ENCODE measurements at places on chromosomes 2 and 18. TPM values are rescaled to one million over a fixed set of nuclear protein-coding genes. Genes with fewer than 3 reads are reported as not detected.

The LYG2 gene
- not detected for total RNA-seq

The ANKRD62 gene
- not detected for total RNA-seq

The FLACC1 gene
- total RNA-seq = 2.7 TPM

The TNS1 gene
- 3.2 TPM for total RNA-seq

The ADAM23 gene
- 0.98 TPM for total RNA-seq

The SKA1 gene
- 45.6 TPM for total RNA-seq

The GALNT14 gene
- not detected for total RNA-seq

The FHOD3 gene
- total RNA-seq = not detected

The PASK gene
- 58.9 TPM for total RNA-seq

The CRACDL gene
- total RNA-seq = 0.20 TPM

The DLGAP1 gene
- 1.5 TPM for total RNA-seq

The DCC gene
- not detected for total RNA-seq

The GPBAR1 gene
- 0.75 TPM for total RNA-seq

The SLC16A14 gene
- total RNA-seq = 0.40 TPM

The CCDC102B gene
- 1.2 TPM for total RNA-seq

- H3K36me3 ChIP-seq = no peaks in the 10 kb centered on the region
- H3K4me1 ChIP-seq = peaks cover 6% of the 10 kb centered on the region
- H3K27ac ChIP-seq = no peak overlapping the region
- peak overlapping the region; percentile 32 for H3K4me3 ChIP-seq
- DNase-seq = peak; percentile 26
These were observed 11.3 kb upstream of the MLPH start for GRCh38 chr2:237475704-237476141.

DNA sequence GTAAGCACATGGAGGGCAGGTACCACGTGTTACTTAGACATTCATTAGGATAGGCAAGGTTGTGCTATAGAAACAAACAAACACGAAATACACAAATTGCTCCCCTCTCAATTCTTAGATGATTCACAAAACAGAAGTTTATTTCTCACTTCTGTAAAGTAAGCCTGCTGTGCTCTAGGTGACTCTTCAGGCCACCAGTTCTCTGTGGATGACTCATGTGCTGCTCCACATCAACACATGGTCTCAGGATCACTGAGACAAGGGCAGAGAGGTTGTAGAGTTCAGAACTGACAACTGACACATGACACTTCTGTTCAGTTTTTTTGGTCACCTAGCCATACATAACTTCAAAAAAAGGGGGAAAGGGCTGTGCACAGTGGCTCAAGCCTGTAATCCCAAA is 70.6 kb downstream of the DAW1 start:
- DNase-seq = no peak
- no peak overlapping the region for H3K4me3 ChIP-seq
- H3K4me1 ChIP-seq = no peaks in the 10 kb centered on the region

GRCh38 chr18:32302806-32303205 is 113.0 kb downstream of the MEP1B start:
- no peak for DNase-seq
- H3K27me3 ChIP-seq = peaks cover 6% of the 10 kb centered on the region
- no peaks in the 10 kb centered on the region for H3K36me3 ChIP-seq
- H3K4me3 ChIP-seq = no peak overlapping the region
- peaks cover 7% of the 10 kb centered on the region for H3K4me1 ChIP-seq
- no peak overlapping the region for H3K27ac ChIP-seq

- H3K27ac ChIP-seq = no peak overlapping the region
- peaks cover 5% of the 10 kb centered on the region for H3K4me1 ChIP-seq
- no peak for DNase-seq
- H3K4me3 ChIP-seq = no peak overlapping the region
- no peaks in the 10 kb centered on the region for H3K36me3 ChIP-seq
These were observed 402.5 kb upstream of the TRIB2 start for GRCh38 chr2:12314127-12314760.

GRCh38 chr2:60524874-60525273 is 28.6 kb downstream of the BCL11A start:
- H3K4me1 ChIP-seq = no peaks in the 10 kb centered on the region
- H3K27ac ChIP-seq = no peak overlapping the region
- H3K4me3 ChIP-seq = no peak overlapping the region
- no peak for DNase-seq

- DNase-seq = no peak
- no peaks in the 10 kb centered on the region for H3K27me3 ChIP-seq
- H3K27ac ChIP-seq = peak overlapping the region; percentile 18
- no peak overlapping the region for H3K4me3 ChIP-seq
These were observed 50.9 kb downstream of the FBXO48 start for GRCh38 chr2:68416081-68416675.

GRCh38 chr2:32061973-32062861 is 1.1 kb upstream of the SPAST start:
- H3K4me1 ChIP-seq = peaks cover 30% of the 10 kb centered on the region
- H3K4me3 ChIP-seq = peak overlapping the region; percentile 94
- DNase-seq = no peak
- peaks cover 2% of the 10 kb centered on the region for H3K27me3 ChIP-seq
- H3K36me3 ChIP-seq = peaks cover 1% of the 10 kb centered on the region

DNA sequence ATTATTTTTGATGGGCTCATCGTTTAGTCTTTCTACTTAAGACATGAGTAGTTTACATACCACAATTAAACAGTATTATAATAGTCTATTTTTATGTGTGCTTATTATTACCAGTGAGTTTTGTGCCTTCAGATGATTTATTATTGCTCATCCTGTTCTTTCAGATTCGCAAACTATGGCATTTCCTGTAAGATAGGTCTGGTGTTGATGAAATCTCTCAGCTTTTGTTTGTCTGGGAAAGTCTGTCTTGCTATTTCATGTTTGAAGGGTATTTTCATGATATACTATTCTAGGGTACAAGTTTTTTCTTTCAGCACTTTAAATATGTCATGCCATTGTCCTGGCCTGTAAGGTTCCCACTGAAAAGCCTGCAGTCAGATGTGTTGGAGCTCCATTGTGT is 101.3 kb downstream of the DNAH7 start:
- no peaks in the 10 kb centered on the region for H3K4me1 ChIP-seq
- H3K27ac ChIP-seq = no peak overlapping the region
- no peak for DNase-seq
- H3K27me3 ChIP-seq = peaks cover 3% of the 10 kb centered on the region

GRCh38 chr2:8605351-8606065 is 76.3 kb upstream of the ID2 start:
- DNase-seq = no peak
- no peak overlapping the region for H3K27ac ChIP-seq
- no peak overlapping the region for H3K4me3 ChIP-seq
- peaks cover 12% of the 10 kb centered on the region for H3K27me3 ChIP-seq
- peaks cover 34% of the 10 kb centered on the region for H3K4me1 ChIP-seq
- peaks cover 3% of the 10 kb centered on the region for H3K36me3 ChIP-seq

GRCh38 chr2:165114346-165114939 is 89.4 kb downstream of the SCN3A start:
- H3K27me3 ChIP-seq = peaks cover 2% of the 10 kb centered on the region
- DNase-seq = no peak
- H3K4me3 ChIP-seq = no peak overlapping the region
- no peak overlapping the region for H3K27ac ChIP-seq
- no peaks in the 10 kb centered on the region for H3K4me1 ChIP-seq
- H3K36me3 ChIP-seq = no peaks in the 10 kb centered on the region

DNA sequence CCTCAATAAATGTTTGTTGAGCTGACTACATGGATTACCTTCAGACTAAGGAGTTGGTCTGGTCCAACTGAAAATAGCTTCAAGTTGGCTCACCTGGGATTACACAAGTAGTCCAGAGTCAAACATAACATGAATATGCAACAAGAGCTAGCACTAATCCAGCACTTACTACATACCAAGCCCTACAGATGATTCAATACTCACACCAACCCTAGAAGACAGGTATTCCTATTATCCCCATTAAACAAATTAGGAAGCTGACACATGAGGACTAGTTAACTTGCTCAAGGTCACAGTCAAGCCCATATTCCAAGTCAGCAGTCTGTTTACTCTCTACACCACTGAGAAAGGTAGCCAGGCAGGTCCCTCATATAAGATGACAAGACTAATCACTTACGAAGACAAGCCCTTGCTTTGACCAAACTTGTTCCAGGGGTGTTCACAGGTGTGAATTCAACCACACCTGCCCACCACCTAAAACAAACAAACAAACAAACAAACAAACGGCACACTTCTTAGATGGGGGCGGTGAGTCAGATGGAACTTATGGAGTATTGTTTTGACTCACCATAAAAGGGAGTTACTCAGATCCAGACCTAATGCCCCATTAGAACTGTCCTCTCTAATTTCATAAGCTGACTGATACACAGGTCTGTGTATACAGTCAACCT is 29.1 kb downstream of the TMEM131 start:
- no peaks in the 10 kb centered on the region for H3K27me3 ChIP-seq
- DNase-seq = no peak
- no peak overlapping the region for H3K27ac ChIP-seq
- H3K4me3 ChIP-seq = no peak overlapping the region
- peaks cover 2% of the 10 kb centered on the region for H3K36me3 ChIP-seq
- H3K4me1 ChIP-seq = peaks cover 42% of the 10 kb centered on the region

DNA sequence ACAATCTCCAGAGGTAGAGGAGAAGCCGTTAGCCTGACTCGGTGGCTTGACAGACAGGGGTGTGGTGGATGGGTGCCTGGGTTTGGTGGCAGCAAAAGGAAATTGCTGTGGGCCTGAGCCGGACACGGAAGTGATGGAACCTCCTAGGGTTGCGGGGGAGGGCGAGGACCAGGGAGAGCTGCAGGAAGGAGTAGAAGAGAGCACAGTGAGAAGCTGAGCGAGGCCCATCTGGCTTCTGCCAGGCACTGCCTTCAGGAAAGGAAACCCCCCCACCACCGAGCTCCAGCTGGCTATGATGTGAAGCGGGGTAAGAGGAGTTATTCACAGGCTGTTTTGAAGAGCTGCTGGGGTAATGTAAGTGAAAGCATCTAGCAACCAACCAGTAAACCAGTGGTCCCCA is 134.6 kb downstream of the TSN start:
- no peaks in the 10 kb centered on the region for H3K4me1 ChIP-seq
- H3K36me3 ChIP-seq = no peaks in the 10 kb centered on the region
- H3K27me3 ChIP-seq = peaks cover 4% of the 10 kb centered on the region
- no peak for DNase-seq
- no peak overlapping the region for H3K4me3 ChIP-seq
- H3K27ac ChIP-seq = no peak overlapping the region

- H3K27me3 ChIP-seq = peaks cover 3% of the 10 kb centered on the region
- H3K36me3 ChIP-seq = no peaks in the 10 kb centered on the region
- no peak overlapping the region for H3K27ac ChIP-seq
- no peak for DNase-seq
- H3K4me3 ChIP-seq = no peak overlapping the region
These were observed 59.5 kb downstream of the TTN start for GRCh38 chr2:178747767-178748166.

- no peaks in the 10 kb centered on the region for H3K4me1 ChIP-seq
- no peaks in the 10 kb centered on the region for H3K36me3 ChIP-seq
- H3K27me3 ChIP-seq = no peaks in the 10 kb centered on the region
These were observed 85.7 kb downstream of the COBLL1 start for GRCh38 chr2:164755952-164756351.

DNA sequence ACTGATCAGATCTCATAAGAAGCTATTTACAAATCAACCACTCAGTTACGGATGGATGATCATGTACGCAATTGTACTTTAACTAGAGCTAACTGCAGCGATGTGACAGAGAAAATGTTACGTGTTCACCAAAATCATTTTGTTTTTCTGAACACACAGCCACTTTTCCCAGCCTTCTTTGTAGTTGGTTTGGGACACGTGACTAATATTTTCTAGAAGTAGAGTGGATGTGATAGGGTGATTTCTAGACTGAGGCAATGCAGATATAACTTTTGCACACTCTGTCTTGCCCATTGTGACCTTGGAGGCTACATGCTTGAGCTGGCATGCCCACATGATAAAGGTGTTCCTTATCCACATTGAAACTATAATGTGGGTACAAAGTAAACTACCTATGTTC is 9.9 kb upstream of the SLC9A4 start:
- no peak overlapping the region for H3K27ac ChIP-seq
- H3K4me3 ChIP-seq = no peak overlapping the region
- no peak for DNase-seq
- H3K4me1 ChIP-seq = no peaks in the 10 kb centered on the region
- H3K27me3 ChIP-seq = peaks cover 29% of the 10 kb centered on the region
- H3K36me3 ChIP-seq = no peaks in the 10 kb centered on the region

DNA sequence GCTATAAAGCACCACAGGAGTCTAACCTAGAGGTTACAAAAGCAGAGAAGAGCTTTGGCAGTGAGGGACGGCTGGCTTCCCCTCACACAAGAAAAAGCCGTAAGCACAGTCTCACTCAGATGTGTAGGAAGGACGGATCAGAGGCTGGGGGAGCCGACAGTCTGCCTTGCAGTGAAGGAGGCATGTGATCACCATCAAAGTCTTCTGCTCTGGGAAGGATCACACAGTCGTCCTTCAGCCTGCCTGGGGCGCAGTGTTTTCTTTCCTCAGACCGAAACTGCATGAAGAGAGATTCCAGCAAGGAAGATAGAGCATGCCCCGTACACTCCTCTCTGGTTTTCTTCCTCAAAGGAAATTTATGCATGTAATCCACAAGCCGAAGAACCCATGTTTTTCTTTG is 24.1 kb downstream of the GATA6 start:
- no peak overlapping the region for H3K4me3 ChIP-seq
- no peaks in the 10 kb centered on the region for H3K4me1 ChIP-seq
- H3K27ac ChIP-seq = no peak overlapping the region
- DNase-seq = no peak
- peaks cover 8% of the 10 kb centered on the region for H3K27me3 ChIP-seq
- H3K36me3 ChIP-seq = no peaks in the 10 kb centered on the region

DNA sequence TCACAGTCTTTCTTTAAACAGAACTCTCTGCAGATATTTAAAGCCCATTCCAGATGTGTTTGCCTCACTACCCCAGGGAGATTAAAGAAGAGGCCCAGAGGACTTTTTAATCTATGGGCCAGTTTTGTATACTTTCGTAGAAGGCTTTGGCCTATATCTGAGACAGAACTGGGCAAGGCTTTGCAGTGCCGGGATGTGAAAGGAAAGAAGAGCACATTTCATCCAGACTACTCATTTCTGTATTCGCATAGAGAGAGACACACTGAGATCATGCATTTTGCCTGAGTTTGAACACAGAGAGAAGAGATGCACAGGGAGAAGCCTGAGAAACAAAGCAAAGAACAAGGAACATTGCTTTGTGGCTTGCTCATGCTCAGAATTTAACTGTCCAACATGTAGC is 54.9 kb upstream of the SLC5A7 start:
- H3K27ac ChIP-seq = no peak overlapping the region
- H3K4me1 ChIP-seq = no peaks in the 10 kb centered on the region
- DNase-seq = no peak
- H3K27me3 ChIP-seq = no peaks in the 10 kb centered on the region
- no peak overlapping the region for H3K4me3 ChIP-seq

GRCh38 chr18:28584731-28585130 is 407.8 kb upstream of the CDH2 start:
- DNase-seq = no peak
- H3K4me3 ChIP-seq = no peak overlapping the region
- H3K27me3 ChIP-seq = no peaks in the 10 kb centered on the region
- no peak overlapping the region for H3K27ac ChIP-seq
- H3K4me1 ChIP-seq = no peaks in the 10 kb centered on the region

- H3K27ac ChIP-seq = no peak overlapping the region
- H3K4me1 ChIP-seq = peaks cover 6% of the 10 kb centered on the region
- no peaks in the 10 kb centered on the region for H3K36me3 ChIP-seq
- peak; percentile 20 for DNase-seq
- no peak overlapping the region for H3K4me3 ChIP-seq
These were observed 142.0 kb downstream of the COPS8 start for GRCh38 chr2:237227592-237228280.

GRCh38 chr2:223762853-223763252 is 74.5 kb downstream of the AP1S3 start:
- peaks cover 37% of the 10 kb centered on the region for H3K4me1 ChIP-seq
- H3K4me3 ChIP-seq = no peak overlapping the region
- H3K27ac ChIP-seq = peak overlapping the region; percentile 57
- no peaks in the 10 kb centered on the region for H3K27me3 ChIP-seq
- DNase-seq = no peak

Measured in activated CD4-positive, alpha-beta memory T cell treated with anti-CD3 and anti-CD28 coated beads, Interleukin-2, amount 10 ng/mL, durations not matched to agents 7 days and 5 days (primary cell).